ENCODE measurements at places on chromosomes 4 and X.

DNA sequence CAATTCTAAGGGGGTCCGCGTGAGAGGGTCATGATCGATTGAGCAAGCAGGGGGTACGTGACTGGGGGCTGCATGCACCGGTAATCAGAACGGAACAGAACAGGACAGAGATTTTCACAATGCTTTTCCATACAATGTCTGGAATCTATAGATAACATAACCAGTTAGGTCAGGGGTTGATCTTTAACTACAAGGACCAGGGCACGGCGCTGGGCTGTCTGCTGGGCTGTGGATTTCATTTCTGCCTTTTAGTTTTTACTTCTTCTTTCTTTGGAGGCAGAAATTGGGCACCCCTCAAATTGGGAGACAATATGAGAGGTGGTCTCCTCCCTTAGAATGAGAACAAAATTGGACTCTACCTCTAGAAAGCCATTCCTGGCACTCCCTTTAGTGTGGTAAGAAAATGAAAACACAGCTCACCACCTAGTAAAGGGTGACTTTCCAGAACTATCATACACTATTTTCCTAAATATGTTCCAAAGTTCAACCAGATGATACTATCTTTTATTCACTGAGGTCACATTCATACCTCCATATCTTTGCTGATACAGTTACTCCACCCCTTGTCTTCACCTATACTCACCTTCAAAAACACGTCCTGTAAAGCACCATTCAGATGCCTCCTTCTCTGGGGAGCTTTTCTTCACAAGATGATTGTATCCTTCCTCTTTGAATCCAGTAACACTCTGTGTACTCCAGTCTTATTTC lies 1058.3 kb upstream of the SLIT2 start:
- no peak for DNase-seq

DNA sequence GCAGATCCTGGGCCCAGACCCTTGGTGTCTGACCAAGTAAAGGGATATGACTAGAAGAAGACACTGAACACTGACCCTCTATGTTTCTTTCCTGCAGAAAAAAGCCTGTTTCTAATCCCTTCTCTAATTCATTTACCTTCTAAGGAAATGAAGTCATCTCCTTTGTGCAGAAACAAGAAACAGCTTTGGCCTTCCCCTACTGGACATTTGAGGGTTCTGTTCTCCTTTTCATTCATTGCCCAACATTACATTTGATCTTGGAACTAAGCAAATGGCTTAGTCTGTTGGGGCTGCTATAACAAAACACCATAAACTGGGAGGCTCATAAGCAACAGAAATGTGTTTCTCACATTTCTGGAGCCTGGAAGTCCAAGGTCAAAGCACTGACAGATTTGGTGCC lies 20.0 kb downstream of the HCCS start:
- DNase-seq = no peak

DNA sequence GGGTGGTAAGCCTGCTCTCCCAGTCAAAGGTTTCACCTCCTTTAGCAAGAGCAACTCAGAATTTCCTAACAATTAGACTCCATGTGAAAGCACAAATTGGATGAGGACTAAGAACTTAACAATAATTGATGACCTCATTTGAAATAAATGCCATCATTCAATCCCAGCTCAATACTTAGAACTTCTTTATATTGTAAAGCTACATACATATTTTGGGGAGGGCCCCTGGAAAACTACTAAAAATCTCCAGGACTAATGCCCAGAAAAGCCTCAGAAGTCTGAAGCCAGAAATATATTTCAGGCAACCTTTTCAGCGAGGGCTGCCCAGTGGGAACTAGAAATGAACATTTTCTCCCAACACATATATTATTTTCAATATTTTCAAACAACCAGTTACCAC lies 38.1 kb downstream of the AMOT start:
- peak; percentile 8 for DNase-seq

- DNase-seq = no peak
Observed at GRCh38 chr4:122900314-122900713, 22.1 kb downstream of the NUDT6 start.

GRCh38 chrX:39212456-39212855 lies 411.2 kb downstream of the MID1IP1 start:
- no peak for DNase-seq

DNA sequence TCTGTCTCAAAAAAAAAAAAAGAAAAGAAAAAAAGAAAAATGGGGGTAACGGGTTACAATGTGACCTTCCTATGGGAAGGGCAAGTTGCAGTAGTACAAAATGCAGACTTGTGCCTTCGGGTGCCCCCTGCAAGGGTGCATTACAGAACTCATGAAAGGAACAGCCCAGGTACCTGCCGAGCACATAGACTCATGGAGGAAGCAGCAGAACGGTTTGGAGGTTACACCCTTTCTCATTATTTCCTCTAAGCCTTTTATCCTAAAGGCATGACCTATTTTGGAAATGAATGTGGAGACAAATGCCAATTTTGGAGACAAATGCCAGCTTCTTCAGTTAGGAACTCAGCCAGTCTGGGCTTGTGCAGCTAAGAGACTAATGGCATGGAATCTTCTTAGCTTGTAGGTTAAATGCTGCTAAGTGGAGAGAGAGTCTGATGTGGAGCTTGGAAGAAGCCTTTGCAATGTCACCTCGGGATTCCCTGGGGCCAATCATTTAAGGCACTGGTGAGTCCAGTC lies 44.1 kb upstream of the PRKX start:
- DNase-seq = no peak

DNA sequence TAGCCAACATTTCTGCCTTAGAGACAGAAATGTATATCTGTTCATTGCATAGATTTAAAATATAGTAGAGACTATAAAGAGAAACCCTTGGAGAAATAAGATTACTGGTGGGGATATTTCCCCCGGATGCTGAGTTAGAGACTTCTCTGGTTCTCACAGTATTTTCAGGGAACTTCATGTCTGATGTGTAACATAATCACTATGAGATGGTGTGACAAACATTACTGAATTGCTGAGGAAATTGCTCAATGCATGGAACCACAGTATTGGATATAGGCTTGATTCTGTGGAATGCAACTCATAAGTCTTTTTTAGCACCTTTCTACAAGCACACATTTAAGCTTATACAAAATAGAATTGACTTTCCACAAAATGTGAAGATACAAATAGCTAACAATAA lies 152.7 kb downstream of the SOWAHB start:
- DNase-seq = peak; percentile 69

DNA sequence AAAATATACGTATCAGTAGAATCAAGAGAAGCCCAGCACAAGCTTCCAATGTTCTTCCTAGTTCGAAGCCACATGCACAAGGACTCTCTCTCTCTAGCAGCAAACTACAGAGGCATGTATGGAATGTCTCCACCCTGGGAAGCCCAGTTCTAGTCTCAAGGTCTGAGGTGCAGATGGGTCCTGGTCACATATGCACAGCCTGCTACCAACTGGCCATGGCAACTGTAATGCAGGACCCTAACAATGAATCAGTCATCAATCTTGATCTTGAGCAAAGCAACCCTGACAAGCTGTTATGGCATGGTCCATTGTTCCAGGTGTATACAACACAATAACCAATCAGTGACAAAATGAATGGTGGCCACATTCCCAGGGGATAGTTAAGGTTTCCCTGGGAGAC lies 55.8 kb downstream of the MBNL3 start:
- no peak for DNase-seq

- no peak for DNase-seq
Observed at GRCh38 chrX:41522671-41523070, 75.5 kb downstream of the NYX start.

DNA sequence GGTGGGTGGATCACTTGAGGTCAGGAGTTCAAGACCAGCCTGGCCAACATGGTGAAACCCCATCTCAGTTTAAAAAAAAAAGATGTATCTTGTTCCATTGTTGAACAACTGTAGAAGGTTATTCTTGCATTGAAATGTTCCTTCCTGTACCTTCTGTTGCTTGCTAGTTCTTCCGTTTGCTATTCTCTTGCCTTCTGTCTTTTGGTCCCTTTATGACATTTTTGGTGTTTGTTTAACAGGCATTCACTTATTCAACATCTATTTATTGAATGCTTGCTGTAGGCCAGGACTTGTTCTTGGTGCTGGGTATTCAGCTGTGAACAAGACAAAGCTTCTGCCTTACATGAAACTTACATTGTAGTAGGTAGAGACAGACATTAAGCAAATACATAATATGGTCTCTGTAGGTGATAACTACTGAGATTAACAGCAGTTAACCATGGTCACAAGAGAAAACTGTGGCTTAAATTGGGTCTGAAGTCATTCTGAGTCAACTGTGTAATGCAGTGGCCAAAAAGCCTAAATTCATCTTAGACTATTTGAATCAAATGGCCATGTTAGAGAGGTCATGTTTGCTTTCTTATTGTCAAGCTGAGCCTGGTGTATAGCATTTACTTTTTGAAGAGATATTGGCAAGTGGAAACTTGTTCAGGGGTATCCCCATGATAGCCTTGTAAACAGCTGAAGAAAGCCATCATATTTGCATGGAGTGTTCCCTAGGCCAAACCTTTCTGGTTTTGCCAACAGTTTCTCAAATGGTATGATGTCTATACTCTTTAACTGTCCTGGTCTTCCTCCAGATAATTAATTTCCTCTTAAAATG lies 35.6 kb downstream of the GAB1 start:
- no peak for DNase-seq

DNA sequence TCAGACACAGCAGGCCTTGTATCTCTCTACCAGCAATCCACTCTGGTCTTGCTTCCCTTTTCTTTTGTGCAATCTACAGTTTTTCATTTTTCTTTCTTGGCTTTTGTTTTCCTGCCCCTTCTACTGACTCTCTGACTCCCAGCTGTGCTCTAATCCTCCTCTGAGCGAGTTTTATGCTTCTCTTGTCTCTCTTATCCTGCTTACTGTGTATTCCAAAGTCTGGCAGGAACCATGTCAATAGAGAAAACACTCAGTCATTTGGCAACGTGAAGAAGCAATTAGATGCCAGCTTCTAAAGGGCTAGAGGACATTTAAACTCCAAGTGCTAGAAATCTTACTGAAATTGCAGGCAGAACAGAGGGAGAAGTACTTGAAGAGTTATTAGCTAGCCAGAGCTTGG lies 984.6 kb upstream of the TENM3 start:
- no peak for DNase-seq
